ENCODE measurements at places on chromosomes 11 and 22.

- DNase-seq: peak; percentile 58
Observed at GRCh38 chr22:30005213-30005857, 74.9 kb upstream of the HORMAD2 start.

- DNase-seq: no peak
Observed at GRCh38 chr11:117883063-117883462, 6.6 kb upstream of the FXYD6 start.

- DNase-seq: no peak
Observed at GRCh38 chr22:20089977-20090729, 10.1 kb downstream of the DGCR8 start.

DNA sequence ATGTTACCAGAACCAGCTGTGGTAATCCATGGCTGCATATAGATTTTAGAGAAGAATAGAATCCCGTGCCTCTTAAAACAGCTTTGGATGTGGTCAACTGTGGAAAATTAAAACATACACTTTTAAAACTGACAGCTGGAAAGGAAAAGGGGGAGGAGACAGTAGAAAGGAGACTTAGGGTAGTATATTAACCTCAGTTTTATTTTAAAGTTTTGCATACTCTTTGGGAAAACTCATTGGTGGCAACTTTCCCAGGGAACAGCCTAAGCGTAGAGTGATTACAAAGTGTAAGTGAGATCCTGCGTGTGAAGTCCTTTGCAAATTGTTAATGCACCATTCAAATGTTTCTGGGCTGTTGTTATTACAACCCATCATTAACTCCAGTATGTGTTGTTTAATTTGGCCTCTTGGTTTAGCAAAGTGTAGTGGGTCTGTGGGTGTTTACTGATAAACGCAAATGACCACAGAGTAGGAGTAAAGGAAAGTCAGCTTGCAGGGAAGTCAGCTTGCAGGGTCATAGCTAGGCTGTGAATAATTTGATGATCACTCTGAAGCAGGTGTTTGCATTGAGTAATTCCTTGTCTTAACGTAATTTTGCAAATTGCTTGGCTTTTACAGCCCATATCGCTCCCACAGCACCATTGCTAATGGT, 88.0 kb upstream of the DBX1 start:
- DNase-seq: no peak

DNA sequence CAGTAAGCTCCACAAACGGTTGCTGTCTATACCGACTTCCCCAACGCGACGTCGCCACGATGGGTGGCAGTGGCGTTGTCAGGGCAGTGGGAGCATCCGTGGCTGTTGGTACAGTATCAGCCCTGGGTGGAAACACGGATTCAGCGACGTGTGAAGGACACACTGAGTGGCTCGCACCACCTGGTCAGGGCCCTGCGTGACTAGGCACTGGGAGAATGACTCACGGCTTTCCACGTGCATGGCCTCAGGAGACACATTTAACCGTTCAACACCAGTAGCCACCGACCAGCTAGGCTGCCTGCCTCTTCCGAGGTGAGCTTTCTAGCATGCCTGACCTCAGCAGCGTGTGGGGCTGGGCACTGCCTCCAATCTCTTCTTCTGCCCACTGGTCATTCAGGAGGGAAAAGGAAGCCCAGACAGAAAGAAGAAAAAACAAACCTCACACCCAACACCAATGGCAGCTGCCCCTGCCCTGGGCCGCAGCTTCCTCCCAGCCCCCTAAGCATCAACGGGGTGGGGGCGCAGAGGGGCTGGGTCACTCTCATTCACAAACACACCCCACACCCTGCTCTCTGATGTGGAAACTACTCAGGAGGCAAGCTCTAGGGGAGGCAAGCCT, 59.0 kb downstream of the MYH9 start:
- DNase-seq: peak; percentile 27

GRCh38 chr11:112459001-112459400, 198.3 kb upstream of the PLET1 start:
- no peak for DNase-seq

DNA sequence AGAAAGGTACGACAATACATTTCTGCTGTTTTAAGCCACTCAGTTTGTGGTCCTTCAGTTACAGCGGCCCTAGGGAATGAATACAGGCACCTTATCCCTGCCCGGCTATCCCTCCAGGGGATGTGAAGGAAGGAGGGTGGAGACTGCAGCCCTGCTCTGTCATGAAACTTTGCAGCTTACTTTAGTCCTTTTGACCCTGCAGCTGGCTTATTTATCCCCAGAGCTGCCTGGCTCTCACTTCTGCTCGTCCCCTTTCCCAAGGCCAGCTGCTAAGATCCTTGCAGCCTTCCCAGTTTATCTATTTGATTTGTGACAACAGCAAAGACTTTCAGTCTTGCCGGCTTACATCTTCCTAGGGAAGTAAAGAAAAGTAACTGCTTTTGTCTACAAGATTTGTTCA, 55.2 kb downstream of the SC5D start:
- no peak for DNase-seq

GRCh38 chr11:120133216-120134105, 4.5 kb downstream of the TRIM29 start:
- DNase-seq: no peak

DNA sequence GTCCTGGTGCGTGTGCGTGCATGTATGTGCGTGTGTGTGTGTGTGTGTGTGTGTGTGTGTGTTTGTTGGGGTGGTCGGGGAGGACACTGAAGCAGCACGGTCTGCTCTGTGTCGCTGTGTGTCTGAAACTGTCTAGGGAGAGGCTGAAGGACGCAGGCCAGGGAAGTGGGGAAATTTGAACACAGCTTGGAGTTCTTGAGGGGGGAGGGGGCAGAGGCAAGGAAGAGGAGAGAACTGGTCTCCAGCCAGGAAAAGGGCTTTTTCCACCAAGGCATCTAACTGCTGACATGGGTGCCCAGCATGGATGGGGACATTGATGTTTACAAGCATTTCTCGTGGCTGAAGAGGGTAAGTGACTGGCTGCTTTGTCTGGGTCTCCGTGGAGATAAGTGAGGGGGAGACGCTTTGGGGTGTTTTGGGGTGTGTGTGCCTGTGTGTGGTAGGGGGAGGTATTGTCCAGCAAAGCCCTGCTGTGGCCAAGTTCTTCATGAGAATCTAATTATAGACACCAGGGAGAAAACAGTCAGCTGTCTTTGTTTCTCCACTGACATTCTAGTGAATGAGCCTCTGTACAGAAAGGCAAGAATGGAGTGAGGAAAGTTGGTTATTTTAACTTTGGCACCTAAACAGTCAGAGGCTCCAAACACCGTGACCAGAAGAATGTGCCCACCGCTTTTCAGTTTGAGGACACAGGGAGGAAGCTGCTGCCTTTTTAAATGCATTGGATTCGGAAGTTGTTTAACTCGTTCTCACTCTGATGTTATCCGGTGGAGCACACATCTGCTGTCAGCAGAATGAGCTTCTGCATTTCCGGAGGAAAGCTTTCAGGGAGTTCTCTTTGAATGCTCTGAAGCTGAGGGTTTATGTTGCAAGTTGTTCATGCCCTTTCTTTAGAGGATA, 63.7 kb downstream of the PPFIBP2 start:
- no peak for DNase-seq

DNA sequence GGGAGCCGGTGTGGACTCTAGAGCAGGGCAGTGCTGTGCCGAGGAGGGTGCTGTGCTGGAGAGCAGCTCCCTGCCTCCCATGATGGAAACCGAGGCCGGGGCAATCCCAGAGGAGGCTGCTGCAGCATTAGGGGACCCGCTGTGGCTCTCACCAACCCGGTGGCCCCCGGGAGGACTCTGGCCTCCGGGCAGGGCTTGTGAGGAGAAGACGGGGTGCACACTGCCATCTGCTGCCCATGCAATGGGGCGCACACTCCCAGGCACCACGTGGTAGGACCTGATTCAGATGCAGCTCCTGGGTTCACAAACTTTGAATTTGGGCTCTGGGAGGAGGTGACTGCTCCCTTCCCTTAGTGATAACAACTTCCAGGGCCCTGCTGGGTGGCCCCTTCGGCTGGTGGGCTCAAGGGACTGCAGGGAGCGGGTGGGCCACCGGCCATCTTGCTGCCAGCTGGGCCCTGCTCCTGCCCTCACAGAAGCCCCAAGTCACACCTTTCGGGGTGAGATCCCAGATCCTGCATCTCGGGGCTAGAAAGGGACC, 93.8 kb upstream of the FGF3 start:
- no peak for DNase-seq

DNA sequence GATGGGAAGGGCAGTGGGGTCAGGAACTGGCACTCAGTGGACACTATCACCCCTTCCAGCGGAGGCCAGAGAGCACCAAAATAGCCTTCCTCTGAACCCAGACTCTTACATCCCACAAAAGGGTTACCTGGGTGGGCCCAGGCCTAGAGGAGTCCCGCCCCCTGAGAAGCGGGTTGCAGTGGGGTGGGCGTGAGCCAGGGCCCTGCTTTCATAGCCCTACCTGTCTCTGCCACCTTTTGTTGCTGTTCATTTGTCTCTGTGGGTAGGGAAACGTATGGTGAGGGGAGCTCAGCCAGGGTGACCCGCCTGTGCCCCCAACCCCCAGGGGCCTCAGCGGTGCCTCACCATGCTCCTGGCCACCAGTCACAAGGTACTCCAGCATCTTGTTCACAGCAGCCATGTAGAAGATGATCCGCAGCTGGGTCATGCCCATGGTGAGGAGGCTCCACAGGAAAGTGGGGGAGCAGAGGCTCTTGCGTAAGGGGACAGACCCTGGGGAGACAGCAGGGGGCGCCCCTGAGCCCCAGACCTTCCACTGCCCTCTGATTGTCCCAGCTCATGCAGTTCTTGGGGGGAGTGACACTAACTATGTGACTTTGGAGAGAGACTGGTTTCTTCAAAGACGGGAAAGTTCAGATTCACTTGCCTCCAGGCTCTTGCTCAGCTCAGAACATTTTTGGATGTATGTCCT, 24.0 kb downstream of the SLC43A1 start:
- DNase-seq: peak; percentile 44

DNA sequence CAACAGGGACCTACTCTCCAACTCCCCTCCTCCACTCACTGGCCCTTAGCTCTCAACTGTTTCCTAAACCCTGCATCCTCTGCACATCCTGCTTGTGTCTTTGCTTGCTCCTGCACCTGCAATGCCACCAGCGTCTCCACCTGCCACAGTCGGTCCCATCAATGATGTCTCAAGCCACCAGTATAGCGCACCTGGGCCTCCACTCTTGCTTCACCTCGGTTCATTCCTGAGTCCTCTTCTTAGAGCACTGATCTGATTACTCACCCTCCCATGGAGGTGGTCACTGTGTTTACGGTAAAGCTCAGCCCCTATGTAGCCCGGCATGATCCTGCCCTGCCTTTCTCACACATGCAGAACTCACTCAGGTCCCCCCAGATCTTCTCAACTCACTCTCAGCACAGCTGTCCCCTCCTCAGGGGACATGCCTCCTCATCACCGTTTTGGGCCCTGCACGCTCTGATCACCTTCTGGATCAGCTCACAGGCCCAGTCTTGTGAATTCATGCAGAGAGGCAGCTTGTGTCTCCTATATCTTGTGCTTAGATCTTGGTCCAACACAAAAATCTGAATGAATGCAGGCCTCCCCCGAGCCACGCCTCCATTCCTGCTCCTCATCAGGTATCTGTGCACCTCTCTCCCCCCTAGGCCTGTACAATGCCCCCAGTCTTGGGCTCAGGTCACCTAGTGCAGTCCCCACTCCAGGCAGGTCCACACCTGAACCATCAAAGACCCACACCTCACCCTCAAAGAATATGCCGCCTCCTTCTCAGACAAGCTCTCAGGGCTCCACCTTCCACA, 31.4 kb downstream of the TRIM29 start:
- no peak for DNase-seq

GRCh38 chr11:18772211-18772610, 19.4 kb downstream of the PTPN5 start:
- DNase-seq: no peak

GRCh38 chr22:37403267-37403960, 23.9 kb downstream of the ELFN2 start:
- DNase-seq: no peak

GRCh38 chr11:69208190-69209037, 52.7 kb downstream of the SMIM38 start:
- DNase-seq: no peak

DNA sequence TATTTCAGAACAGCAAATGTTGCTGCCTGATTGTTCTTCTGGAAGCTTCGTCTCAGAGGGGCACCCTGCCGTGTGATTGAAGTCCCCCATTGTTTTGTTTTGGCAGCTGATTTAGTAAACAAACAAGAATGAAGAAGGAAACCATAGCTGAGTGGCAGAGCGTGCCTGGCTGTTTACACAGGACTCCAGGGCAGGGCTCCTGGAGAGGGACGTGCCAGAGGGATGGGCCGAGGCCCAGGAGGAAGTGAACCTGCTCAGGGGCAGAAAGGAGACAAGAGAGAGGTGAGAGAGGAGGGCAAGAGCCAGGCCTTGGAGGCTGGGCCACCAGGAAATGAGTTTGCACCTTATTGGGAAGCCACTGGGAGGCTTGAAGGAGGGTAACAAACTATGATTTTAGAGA, 85.5 kb upstream of the B3GAT1 start:
- DNase-seq: no peak

- no peak for DNase-seq
Observed at GRCh38 chr22:38684895-38685294, 3.1 kb downstream of the TOMM22 start.

GRCh38 chr11:47524291-47524874, 28.5 kb downstream of the CELF1 start:
- peak; percentile 36 for DNase-seq

- DNase-seq: no peak
Observed at GRCh38 chr11:120494595-120494994, 17.0 kb upstream of the GRIK4 start.

DNA sequence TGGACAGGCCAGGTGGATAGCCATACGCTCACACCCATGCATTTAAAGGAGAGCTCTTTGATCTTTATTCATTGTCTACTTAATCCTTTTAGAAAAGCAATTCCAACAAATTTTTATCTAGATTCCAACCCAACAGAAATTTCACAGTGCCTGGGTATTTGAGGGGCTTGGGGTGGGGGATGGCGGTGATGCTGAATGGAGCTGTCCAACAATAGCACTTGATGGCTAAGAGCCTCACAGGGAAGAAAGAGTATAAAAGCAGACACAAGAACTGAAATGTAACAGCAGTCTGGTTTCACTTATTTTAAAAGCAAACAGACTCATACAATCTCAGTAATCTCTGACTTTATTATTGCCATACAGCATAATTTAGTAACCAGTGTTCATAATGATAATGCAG, 101.8 kb upstream of the SORL1-AS1 start:
- no peak for DNase-seq

DNA sequence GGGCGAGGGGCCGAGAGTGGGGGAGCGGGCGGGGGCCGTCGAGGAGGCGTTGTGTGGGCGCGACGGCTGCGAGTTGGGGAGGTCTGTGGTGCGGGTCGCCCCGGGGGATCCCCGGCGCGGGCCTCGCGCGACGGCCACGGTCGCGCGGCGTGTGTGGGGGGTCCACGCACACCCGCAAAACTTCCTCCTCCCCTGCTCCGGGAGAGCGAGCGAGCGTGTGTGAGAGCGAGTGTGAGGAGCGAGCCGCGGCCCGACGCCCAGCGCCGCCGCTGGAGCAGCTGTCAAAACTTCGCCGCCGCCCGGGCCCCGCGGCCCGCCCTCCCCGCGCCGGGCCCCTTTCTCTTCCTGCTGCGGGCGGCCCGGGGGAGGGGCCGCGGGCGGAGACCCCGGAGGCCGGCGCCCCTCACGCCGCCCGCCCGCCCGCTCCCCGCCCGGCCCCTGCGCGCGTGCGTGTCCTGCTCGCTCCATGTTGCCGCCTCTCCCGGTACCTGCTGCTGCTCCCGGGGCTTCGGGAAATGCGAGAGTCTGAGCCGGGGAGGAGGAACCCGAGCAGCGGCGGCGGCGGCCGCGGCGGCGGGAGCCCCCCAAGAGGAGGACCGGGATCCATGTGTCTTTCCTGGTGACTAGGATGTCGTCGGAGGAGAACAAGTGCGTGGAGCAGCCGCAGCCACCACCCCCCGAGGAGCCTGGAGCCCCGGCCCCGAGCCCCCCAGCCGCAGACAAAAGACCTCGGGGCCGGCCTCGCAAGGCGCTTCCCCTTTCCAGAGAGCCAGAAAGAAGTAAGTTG, 9.0 kb upstream of the CCT8L2 start:
- no peak for DNase-seq
